ENCODE measurements at places on chromosomes 5 and 9. TPM values are rescaled to one million over a fixed set of nuclear protein-coding genes. Genes with fewer than 3 reads are reported as not detected.

Gene NACC2
- 8.3 TPM for total RNA-seq

Gene GABRA6
- total RNA-seq, result not detected

Gene GKAP1
- 0.41 TPM for total RNA-seq

Gene PRDM9
- not detected for total RNA-seq

Gene BARHL1
- not detected for total RNA-seq
